Foreskin fibroblast (primary cell): ENCODE measurements at places on chromosomes 1 and 21.

GRCh38 chr1:23288671-23289070 is 55.4 kb downstream of the HNRNPR start:
- no peak for DNase-seq

DNA sequence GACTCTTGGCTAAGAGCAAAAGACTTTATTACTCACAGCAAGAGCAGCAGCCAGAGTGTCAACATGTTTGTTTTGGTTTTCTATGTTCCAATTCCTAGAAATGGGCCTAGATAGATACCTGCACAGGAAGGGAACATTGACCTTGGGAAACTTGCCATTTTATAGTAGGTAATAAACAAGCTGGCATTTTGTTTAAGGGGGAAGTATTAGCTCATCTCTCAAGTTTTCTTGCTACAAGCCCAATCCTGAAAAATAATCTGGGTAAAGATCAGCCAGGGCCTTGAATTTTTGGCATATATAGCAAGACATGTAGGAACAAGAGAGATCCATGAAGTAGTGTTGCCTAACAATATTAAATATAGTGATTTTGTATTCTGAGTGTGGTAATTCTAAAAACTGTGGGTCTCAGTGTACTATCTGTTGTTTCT is 51.4 kb upstream of the RGL1 start:
- no peak for DNase-seq

DNA sequence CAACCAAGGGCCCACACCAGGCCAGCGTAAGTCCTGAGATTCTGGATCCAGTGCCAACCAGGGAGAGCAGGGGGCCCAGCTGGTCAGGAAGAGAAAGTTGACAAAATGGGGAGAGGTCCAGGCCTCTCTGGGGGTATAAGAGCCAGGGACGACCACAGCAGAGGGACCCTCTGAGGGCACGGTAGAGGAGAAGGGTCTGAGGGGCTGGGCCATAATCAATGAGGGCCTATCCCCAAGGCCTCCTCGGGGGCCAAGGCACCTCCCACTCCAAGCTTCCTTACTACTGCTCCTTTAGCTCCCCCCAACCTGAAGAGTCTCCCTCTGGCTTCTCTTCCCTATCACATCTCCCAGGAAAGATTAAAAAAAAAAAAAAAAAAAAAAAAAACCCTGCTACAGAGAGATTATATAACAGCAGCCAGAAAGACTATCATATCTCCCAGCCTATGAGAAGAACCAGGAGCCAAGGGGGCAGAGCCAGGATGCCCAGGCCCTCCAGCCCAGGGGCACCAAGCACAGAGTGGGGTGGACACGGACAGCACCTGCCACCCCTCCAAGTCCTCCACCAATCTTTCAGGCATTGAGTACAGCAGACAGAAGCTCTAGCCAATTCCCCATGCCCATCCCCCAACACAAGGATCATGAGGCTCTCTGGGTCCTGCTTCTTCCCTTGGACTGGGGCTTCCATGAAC is 2.7 kb downstream of the MEF2D start:
- DNase-seq, result no peak

DNA sequence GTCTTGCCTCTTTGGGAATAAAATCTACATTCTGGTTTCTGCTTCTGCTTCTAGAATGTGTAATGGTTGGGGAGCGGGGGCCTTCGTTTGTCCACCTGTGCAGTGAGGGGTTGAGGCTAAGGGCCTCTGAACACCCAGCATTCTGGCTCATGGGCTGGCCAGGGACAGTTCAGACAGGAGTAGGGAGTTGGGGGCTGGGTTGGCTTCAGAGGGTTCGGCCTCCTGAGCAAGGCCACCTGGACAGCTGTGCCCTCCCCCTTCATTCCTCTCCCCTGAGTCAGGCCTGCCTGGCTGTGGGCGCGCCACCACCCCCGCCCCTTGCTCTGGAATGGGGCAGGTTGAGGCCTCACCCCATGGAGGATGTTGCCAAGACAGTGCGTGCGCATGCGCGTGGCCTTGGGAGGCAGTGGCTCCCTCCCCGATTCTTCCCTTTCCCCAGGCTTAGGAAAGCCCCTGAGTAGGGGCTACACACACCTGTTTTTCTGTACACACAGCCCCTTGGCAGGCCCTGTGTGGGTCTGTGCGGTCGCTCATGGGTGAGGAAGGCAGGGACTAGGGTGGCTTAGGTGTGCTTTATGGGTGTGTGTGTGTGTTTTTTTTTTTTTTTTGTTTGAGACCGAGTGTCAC is 57.0 kb downstream of the YARS1 start:
- no peak for DNase-seq

DNA sequence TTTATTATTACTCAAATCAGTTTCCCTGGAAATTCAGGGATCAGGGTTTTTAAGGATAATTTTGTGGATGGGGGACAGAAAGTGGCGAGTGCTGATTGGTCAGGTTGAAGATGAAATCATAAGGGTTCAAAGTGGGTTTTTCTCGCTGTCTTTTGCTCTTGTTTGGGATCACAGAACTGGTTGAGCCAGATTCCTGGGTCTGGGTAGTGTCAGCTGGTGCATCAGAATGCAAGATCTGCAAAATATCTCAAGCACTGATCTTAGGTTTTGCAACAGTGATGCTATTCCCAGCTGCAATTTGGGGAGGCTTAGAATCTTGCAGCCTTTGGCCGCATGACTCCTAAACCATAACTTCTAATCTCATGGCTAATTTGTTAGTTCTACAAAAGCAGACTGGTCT is 9.3 kb downstream of the CHI3L2 start:
- no peak for DNase-seq

DNA sequence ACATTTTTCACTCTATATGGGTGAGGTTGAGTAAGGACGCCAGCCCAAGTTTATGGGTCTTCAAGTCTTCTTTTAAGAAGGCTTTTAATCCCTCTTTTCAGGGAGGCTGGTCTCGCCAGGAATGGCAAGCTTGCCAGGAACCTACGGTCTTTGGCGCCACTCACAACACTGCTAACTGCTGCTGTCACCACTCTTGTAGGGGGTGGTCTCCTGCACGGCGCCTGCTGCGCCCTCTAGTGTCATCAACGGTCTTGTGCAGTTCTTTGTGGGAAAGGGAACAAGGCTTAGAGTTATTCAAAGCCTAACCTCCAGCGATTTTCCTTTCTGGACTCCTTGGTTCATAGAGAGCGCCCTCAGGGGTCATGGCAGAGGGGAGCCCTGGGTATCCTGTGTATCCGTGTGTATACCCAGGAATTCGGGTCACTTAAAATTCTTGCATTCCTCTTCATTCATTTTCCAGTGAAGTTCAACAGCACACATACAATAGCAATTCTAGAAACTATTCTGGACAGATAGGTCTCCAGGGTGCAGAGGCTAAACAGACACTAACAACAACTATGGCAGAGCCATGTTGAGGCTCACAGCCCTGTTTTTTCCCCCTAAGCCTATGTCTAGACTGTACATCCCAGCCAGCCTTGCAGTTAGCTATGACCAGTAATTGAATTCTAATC is 392.8 kb upstream of the CAMK1G start:
- peak; percentile 8 for DNase-seq

- DNase-seq, result peak; percentile 37
These were observed 26.0 kb downstream of the MACF1 start for GRCh38 chr1:39230261-39231190.

DNA sequence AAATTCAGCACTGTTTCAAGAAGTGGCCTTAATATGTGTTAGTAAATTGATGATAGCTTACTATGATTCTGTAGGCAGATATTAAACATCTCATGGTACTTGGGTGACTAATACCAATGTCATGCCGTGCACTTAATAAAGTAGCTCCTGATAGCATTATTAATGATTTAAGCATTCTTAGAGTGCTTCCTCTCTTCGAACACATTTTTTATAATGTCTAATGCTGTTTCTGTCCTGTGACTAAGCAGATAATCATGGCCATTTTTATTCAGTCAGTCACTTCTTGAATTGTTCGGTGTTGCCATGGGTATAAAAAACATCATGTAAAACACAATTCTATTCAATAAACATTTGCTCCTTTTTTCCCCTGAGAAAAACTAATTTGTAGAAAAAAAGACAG is 804.6 kb upstream of the ADGRL4 start:
- DNase-seq, result peak; percentile 68

DNA sequence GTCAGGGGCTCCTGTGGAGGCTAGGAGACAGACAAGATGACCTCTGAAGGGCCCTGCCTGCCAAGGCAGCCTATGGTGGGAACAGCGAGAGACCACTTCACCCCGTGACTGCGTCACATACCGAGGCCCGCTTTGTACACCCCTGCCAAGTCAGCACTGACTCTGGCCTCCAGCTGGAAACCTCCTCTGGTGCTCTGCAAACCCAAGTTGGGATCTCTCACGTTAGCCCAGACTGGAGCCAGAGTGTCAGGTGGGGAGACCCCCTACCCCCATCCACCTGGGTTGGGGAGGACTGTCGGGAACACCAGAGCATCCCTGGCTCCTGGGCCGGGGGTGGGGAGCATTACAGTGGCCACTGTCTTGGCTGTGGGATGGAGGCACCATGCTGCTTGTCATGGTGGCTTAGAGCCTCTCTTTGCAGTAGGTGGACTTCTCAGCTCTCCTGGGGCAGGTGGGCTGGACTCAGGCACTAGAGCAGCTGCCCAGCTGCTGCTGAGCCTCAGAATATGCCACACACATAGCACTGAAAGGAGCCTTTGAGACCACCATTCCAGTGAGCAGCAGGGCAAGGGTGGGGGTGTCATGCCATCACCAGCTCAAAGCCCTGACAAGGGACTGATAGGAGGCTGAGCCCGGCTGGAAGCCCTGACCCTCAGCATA is 50.4 kb downstream of the ELK4 start:
- DNase-seq, result no peak

DNA sequence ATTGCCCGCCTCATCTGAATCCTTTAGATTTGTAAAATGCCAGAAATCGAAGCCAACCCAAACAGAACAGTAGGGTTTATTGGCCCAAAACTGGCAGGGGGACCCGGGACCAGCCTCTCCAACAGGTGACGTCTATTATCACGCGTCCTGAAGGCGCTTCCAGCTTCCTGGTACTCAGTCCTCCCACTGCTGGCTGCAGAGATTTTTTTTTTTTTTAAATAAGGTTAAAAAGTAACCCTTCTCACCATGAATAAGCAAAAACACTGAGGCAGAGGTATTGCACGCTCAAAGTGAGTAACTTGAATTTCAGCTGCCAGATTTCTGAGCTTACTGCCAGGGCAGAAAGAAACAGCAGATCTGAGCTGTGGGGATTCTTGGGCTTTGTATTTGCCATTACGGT is 54.4 kb upstream of the GCLM start:
- DNase-seq, result no peak

- no peak for DNase-seq
These were observed 228.0 kb downstream of the RYR2 start for GRCh38 chr1:237269938-237270337.

GRCh38 chr1:162446946-162447345 is 35.0 kb upstream of the SH2D1B start:
- DNase-seq, result no peak

DNA sequence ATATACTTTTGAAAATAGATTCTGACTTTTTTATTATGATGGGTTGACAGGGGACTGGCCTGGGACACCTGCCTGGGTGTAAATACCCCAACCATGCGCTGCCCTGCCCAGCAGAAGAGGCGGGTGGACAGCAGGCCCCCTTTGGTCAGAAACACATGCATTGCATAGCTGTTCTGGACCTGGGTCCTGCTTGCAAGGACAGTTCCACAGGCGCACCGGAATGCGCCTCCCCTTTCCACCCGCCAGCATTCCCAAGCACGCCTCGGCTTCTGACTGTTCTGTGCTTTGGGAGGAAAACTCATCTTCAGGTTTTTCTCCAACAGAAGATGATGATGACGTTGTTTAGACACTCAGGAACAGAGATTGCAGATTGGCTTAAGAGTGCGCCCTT is 428 bp upstream of the ZNF678 start:
- no peak for DNase-seq

DNA sequence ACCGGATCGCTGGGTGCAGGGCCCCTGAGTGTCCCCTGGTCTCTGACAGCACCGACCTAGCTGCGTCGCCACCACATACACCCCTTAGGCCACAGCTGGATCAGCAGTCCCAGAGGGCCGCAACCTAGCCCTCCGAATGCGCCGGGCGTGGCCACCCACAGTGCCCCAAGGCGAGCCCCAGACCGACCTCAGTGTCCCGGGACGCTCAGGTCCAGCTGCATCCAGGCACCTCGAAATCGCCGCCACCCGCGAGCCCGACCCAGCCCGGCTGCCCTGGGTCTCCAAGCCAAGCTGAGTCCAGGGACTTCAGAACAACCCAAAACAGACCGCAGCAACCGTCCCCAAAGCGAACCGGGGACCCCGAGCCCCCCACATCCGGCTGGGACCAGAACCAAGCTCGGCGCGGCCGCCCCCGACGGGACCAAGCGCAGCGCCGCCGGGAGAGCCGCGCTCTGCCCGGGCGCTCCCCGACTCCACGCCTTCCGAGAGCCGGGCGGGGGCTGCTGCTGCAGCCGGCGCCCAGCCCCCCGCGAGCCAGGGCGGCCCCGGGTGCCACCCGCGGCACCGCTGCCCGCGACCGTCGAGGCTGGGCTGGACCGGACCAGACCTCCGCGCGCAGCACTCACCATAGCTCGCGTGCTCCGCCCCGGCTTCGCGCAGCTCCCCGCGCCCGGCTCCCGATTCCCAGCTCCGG is 54.6 kb upstream of the ECE1 start:
- no peak for DNase-seq

DNA sequence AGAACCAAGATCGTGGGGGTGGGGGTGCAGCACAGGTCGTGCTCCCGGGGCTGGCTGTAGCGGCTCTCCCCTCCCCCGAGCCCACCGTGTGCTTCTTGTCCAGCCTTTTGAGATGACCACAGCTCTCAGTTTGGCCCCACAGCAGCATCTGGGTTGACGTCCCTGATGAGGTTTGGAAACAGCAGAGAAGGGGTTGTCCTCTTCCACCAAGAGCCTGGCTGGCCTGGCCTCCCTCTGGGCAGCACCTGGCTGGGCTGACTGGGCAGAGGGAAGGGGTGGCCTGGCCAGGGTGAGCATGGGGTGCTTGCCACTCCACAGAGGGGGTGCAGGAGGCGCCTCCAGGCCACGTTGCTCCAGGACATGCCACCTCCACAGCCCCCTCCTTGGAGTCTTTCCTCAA is 61.5 kb downstream of the SKI start:
- DNase-seq, result no peak

DNA sequence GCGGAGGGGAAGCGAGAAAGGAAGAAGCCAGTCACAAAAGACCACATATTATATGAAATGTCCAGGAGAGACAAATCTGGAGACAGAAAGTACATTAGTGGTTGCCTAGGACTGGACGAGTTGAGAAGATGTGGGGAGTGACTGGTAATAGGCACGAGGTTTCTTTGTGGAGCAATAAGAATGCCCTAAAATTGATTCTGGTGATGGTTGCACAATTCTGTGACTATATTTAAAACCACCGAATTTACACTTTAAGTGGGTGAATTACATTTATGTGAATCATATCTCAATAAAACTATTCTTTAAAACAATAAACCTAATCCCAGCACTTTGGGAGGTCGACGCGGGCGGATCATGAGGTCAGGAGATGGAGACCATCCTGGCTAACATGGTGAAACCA is 63.1 kb downstream of the ZNF281 start:
- peak; percentile 47 for DNase-seq

DNA sequence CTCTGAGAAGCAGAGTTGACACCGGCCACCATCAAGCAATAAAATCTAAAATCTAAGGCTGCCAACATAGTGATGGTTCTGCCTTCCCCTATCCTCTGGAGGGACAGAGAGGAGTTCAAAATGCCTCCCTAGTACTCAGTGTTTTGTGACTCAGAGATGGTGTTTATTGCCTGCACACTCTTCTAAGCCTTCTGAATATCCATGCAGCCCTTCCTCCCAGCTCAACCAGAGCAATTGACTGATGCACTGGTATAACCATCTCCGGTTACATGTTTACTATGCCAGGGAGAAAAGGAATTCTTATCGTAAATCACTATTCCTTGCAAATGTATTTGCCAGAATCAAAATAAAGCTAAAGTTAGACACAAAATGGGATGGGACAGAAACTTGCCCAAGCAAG is 132.9 kb upstream of the RAB4A start:
- DNase-seq, result no peak
